GM12891 (cell line): ENCODE measurements at places on chromosomes 1 and 21.

GRCh38 chr1:234302354-234302962, 70.8 kb upstream of the COA6 start:
- no peak for DNase-seq

DNA sequence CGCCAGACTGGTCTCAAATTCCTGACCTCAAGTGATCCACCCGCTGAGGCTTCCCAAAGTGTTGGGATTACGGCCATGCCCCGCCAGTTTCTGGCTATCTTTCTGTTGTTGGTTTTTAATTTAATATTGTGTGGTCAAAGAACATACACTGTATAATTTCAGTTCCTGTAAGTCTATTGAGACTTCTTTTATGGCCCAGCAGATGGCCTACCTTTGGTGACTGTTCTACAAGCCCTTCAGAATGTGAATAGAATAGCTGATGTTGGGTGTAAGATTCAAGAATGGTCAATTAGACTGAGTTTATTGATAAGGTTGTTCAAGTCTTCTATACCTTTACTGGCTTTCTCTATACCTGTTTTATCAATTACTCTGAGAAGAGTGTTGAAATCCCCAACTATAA, 10.7 kb downstream of the HES2 start:
- DNase-seq: no peak

DNA sequence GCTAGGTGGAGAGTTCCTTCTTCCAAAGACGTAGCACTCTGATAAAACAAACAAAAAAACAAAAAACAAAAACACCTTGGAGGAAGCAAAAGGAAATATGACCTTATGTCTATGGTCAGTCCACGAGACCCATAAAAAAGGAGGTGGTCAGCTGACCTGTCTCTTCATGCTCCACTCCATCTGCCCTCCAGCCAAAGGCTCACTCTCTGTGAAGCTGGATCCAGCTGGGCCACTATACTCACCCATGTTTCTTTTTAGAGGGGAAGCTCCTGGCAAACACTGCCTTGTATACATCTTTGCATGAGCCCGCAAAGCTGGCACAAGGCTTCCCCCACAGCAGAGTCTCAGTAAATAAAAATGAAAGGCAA, 126.1 kb upstream of the CACHD1 start:
- DNase-seq: no peak

GRCh38 chr1:36706416-36706815, 223.7 kb upstream of the CSF3R start:
- DNase-seq: no peak

DNA sequence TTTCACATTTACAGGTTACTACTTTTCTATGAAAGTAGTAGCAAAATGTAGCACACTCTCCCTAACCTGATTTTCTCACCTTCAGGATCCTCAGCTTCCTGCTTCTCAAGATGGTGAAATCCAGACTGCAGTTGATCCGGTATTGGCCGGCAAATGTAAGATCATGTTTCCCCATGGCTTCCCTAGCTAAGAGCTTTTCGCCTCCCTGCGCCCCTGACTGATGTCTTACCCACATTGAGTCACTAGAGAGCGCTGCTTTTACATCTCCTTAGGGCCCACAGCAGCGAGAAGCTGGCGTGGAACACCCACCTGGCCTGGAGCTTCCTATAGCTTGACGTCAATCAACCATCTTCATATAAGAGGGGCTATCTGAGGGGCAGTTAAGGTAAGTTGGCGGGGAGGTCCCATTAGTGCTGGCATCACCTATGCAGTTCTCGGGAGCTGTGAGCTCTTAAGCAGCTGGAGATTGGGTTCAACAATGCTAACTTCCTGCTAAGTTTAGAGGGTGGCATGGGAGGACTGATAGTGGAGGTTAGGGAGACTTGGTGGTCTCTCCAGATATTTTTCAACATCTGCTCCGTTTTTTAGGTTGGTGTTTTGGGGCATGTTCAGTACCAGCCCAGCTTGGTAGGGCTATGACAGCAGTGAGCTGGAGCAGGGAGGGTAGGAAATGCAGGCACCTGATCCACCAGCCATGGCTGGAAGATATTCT, 5.5 kb downstream of the PTPN7 start:
- no peak for DNase-seq

DNA sequence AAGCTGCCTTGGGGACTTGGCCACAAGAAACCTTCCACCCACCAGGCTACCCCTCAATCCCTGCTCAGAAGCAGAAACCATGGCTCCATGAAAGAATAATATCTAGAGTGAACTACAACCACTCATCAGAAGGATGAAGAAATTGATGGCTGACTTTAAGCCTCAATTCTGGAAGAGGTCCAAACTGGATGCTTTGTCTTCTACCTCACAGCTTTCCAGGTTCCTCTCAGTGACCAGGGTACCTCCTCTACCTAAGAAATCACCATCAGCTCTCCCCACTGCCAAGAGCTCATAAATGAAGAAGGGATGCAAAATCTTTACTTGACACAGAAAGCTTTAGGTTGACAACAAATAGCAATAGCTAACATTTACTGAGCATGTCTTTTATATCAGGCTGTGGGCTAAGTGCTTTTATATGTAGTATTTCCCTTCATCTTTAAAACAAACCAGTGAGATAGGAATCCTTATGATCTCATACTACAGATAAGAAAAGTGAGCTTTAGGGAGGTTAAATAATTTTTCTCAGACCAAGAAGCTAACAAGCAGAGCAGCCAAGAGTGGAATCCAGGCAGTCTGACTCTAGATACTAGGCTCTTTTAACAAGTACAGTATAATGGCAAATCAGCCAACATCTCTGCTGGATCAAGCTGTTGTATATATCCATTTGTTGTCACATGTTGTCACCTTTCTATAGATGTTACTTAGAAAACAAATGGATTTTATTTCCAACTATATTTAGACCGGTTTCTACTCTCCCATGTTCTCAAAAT, 243.0 kb upstream of the SGIP1 start:
- DNase-seq: no peak

GRCh38 chr1:33381977-33382376, 48.9 kb downstream of the PHC2 start:
- no peak for DNase-seq

GRCh38 chr1:17636612-17637011, 97.1 kb downstream of the ARHGEF10L start:
- no peak for DNase-seq

DNA sequence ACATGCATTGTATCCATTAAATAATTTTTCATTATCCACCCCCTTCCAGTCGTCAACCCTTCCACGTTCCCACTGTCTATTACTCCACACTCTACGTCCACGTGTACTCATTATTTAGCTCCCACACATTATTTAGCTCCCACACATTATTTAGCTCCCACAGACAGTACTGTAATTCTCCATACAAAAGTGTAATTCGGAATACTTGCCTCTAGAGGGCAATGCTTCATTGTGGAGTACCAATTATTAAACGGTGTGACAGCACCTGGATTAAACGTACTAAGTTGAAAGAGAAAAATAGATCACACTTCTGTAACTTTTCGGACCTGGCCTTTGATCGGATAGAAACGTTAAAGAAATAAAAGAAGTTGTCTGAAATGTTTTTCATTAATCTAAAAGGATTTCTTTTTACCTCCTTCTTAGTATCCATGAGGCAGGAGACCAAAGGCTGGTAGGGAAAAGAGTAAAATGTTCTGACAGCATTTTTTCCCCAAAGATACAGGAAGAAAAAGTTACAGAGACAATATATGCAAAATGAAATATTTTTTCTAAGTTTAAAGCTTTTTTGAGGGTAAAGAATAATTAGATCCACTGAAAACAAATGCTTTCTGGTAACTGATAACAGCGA, 99.2 kb downstream of the LHX8 start:
- no peak for DNase-seq

DNA sequence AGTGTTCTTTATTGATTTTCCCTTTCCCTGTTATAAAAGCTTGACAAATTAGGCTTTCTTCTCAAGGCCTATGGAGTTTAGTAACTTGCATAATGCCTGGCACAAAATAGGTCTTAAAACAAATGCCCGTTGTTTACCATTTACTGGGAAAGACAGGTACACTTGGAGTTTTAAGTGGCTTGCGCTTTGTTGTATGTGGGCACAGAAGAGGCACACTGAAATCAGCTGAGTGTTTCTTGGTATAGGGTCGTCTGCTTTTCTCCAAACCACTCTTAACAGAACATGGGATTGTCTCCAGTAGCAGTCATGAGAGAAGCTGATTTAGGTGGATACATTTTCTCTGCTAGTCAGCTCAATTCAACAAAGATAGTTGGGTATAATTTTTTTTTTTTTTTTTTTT, 132.5 kb downstream of the SYT14 start:
- DNase-seq: no peak

DNA sequence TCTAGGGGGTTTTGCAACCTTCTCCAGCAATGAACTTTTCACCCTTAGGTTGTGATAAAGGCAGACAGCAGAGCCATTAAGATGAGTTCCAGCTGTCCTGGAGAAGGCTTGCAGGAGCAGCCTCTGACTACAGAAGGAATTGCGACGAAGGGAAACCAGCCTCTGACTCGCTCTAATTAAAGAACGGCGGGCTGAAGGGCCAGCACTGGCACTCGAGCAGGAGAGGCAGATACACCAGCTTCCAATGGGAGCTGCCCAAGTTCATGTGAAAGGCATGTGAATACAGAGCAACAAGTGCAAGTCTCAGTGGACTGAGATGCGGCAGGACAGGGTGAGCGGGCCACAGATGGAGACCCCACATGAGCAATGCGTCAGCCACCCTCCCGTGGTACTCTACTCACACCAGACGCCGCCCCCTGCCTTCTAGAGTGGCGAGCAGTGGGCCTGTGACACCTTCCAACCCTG, 15.7 kb downstream of the RCC2 start:
- DNase-seq: no peak

DNA sequence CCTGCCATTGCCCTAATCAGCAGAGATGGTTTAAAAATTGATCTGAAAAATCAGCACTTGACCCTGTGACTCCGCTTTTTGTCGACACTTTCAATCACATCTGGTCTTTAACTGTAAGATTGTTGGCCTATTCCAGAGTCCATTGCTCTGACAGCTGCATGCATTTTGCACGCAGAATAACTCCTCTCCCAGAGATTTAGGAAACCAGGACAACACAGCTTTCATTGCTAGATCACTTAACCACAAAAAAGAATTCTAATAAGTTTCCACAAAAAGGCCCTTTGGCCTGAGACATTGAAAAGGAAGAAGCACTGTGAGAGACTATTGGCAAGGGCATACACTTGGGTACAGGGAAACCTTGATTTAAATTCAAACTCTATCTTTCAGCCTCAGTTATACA, 373.1 kb downstream of the TGFB2 start:
- no peak for DNase-seq

DNA sequence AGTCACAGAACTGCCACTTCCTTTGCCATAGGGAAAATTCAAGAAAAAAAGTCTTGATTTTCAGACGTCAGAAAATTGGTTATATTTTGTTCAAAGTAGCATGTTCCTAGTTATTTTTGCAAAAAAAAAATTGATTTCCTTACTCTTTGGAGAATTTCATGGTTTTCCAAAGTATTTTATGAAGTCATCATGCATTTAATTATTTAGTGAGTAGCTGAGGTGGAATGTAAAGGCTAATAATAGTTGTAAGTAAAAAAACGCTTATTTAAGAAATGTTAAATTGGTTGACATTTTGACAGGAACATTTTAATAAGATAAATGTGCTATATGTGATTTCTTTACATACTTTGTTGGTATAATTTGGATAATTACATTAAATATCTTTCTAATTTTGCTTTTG, 20.8 kb downstream of the TSEN15 start:
- no peak for DNase-seq

GRCh38 chr1:187629075-187629474, 800.3 kb downstream of the PLA2G4A start:
- no peak for DNase-seq

DNA sequence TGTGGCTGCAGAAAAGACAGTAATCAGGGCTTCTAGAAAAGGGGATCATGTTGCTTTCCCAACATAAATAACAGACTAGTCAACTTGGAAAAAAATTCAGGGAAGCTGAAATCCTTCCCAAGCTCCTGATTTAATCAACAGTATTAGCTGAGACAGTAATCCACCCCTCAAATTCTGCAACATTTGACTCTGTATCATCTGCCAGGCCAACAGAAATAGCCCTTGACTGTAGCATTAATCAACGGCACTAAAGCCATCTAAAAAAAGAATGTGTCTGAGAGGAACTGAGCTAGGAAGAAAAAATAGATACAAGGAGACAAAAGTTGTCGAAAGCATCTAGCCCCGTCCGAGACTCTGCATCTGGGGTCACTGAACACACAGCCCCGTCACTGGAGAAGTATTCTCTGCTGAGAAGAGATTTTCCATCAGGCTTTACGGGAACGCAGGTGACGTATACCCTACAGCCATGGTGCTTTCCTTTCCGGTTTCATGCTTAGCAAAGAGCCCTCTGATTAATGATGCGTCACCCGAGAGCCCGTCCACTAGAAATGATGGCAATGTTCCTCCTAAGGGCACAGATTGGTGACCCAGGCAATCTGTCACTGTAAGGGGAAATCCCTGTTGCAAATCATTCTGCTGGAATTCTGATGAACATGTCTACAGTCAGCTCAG, 42.1 kb upstream of the TP53BP2 start:
- DNase-seq: no peak

- no peak for DNase-seq
Observed at GRCh38 chr1:119549719-119550132, 42.7 kb downstream of the HSD3B1 start.

DNA sequence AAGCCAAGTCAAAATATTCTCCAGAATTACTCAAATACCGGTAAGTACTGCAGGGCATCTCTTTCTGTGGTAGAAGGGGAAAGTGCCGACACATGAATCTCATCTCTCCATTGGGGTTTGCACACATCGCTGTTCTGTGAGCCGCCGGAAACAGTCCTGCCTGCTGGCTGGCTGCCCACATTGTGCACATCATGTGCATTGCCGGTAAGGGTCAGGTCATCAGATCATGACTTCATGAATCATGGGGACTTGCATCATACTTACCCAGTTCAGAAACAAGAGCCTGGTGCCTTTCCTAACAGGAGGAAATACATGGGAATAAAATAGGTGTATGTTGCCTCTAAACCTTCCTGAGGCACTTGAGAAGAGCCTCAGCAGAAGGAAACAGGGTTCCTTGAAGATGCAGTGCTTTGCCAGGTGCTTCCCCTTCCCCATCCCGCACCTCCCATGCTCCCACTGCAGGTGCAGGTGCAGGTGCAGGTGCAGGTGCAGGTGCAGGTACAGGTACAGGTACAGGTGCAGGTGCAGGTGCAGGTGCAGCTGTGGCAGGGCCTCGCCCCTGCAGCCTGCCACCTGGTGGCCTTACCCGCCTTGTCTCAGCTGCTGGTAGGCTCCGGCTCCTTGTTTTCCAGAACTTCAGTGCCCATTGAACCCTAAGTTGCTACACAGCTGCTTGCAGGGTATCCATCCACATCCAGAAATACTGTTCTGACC, 26.5 kb downstream of the GPR137B start:
- no peak for DNase-seq

GRCh38 chr1:97017895-97018294, 296.3 kb downstream of the PTBP2 start:
- DNase-seq: no peak
